ENCODE measurements at places on chromosomes 2 and 18.

- DNase-seq = no peak
Observed at GRCh38 chr2:33032245-33032644, 85.5 kb downstream of the LTBP1 start.

DNA sequence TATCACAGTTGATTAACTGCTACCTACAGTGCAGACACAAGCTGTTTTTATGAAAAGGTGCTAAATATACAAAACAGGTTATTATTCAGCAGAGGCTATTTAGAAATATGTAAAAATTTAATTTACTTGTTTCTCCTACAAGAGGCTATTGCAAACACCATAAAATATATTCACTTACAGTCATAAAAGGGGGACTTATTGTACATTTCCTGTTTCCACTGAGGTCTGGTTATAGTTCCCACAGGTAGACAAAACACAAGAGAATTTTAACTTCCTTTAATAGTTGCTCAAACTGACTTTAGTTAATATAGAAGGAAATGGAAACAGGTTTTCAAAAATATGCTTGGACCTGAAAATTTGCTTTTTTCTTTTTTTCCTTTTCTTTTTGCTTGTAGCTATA lies 40.0 kb upstream of the FRZB start:
- DNase-seq = no peak

GRCh38 chr2:103028181-103028580 lies 266.4 kb downstream of the TMEM182 start:
- DNase-seq = no peak

- DNase-seq = no peak
Observed at GRCh38 chr2:140624200-140624599, 1506.6 kb downstream of the LRP1B start.

GRCh38 chr2:171210864-171211431 lies 50.3 kb upstream of the TLK1 start:
- DNase-seq = no peak

DNA sequence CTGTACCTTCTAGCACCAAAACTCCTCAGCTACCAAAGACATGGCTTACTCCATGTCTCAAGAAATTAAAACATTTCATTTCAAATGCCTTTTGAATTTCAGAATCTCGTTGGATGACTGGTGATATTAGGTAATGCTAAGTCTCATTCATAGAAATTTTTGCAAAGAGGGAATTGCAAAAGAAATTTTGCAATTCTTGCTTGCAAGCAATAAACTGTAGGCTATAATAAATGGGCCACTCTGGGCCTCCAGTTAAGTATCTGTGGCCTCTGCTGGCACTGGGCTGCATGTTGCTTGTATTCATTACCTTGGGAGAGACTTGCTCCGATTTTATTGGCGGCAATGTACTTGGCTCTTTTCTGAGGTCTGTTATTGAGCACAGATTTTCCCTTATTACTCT lies 2.8 kb upstream of the LCLAT1 start:
- DNase-seq = no peak

DNA sequence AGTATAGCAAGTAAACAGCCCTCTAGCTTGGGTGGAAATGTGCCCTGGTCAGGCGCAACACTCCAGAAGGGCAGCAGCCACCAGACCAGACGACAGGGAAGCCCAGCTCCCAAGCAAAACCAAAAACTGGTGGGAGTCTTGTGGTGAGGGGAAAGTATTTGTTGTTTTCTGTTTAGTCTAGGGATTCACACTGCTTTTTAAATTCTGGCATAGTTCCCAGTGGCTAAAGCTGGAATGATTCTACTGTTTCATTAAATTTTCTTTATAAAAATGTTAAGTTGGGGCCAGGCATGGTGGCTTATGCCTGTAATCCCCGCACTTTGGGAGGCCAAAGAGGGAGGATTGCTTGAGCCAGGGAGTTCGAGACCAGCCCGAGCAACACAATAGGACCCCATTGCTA lies 38.5 kb downstream of the MERTK start:
- no peak for DNase-seq

- DNase-seq = no peak
Observed at GRCh38 chr2:15756882-15757819, 165.5 kb downstream of the DDX1 start.

GRCh38 chr18:11587846-11588245 lies 21.6 kb upstream of the SLC35G4 start:
- DNase-seq = no peak

GRCh38 chr2:230910546-230911177 lies 14.4 kb downstream of the GPR55 start:
- no peak for DNase-seq

GRCh38 chr2:195162918-195163317 lies 494.1 kb upstream of the SLC39A10 start:
- no peak for DNase-seq

GRCh38 chr2:234565842-234566619 lies 69.2 kb upstream of the ARL4C start:
- no peak for DNase-seq

DNA sequence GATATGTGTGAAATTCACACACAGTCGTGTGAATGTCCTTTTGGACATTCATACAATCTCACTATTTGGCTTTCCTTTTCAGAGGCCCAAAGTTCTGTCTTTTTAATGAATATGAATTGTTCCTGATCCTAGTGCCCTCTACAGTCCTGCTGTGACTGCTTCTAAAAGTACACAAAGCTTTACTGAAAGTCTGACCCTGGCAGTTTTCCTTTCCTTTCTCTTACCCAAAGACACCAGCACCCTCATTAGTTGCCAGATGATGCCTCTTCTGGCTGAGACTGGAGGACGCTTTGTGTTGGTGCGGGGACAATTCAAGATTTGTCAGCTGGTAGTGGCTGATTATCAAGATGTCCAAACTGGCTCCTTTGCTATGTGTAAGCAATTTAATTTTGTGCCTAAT lies 81.8 kb upstream of the CDCA7 start:
- DNase-seq = no peak

DNA sequence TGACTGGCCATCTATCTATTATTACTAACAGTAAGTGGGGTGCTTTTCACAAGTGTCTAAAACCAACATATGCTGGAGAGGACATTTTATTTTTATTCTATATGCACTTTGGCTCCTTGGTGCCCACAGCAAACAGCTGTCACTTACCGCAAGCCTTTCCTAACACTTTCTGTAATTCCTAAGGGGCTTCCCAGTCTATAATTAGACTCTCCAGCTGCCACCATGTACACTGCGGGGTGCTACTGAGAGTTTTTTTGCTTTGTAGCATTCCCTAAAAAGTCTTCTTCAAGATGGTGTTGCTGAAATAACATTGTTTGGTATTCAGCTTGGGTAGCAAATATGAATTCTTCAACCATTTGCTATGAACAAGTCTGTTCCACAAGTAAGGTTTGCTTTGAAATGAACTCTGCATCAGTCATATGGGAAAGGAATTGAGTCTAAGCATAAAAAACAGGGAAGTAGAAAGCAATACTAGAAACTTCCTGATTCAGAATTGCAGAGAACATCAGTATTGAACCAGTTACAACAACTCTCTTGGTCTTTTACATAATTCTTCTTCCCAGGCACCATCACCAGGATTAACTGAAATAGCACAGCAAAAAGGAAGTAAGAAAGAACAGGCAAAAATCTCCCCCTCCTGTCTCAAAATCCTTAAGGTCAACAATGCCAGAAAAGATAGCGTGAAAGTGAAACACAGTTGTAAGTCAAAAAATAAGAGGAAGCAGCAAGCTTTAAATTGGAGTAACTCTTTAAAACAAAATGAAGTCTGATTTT lies 28.6 kb downstream of the EPB41L3 start:
- no peak for DNase-seq

- no peak for DNase-seq
Observed at GRCh38 chr2:126224776-126225175, 431.2 kb upstream of the GYPC start.

DNA sequence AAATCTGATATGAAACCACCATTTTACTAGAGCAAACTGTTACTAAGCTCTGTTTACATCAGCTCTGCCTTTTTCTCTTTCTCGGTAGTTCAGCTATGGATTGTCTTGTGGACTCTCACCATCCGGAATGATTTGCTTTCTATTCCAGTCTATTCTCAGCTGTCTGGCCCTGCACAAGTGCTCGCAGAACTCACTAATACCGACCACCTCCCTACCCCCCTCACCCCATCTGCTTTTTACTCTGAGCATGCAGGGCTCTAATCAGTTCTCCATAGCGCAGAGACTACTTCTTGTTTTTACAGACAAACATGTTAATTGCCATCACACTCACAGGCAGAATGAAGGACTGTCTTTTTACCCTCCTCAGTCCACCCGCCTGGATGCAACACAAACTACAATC lies 180.7 kb upstream of the POU3F3 start:
- no peak for DNase-seq

DNA sequence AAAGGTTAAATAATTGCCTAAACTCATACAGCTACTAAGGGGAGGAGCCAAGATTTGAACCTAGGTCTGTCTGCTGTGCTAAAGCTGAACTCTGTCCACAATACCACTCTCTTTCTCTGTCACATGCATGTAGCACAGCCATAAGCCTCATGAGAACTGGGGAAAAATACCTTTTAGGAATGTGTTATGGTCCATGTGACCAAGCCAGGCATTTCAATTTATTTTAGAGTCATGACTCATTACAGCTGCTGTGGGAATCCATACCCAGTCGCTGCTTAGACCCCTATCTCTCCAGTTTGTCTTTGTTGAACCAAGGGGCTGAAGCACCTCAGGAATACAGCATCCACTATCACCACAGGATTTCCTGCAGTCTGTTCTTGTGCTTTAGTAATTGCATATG lies 200.0 kb upstream of the SIX3 start:
- no peak for DNase-seq

DNA sequence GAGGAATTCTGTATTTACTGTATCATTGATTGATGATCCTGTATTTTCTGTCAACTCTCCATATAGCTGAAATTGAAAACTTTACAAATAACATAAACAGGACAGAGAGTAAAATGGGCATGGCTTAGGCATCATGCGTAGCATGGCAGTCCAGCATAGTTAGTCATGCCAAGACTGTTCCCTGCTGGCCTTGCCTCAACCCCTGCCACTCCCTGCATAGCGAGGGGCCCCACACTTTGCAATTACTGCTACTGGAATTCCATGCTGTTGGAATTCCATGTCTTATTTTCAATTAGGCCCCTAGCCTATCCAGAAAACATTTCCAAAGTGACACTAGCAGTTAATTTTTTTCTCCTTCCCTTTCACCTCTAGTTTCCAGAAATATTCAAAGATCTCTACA lies 15.1 kb upstream of the SOX11 start:
- DNase-seq = no peak

DNA sequence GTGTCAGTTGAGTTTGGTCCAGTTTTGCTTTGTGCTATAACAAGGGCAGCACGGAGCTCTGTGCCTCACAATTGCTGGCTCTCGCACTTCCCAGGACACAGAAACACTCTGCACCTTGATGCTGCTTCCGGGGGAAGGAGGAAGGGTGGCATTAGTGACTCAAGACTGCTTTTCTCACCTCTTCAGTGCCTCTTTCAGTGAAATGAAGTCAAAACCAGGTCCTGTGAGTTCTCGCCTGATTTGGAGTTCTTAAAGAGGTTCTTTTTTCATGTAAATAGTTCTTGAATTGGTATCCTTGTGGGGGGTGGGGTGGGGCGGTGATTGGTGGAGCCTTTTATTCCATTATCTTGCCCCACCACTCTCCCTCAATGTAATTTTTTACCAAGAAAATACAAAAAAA lies 91.5 kb upstream of the MYT1L start:
- DNase-seq = no peak

DNA sequence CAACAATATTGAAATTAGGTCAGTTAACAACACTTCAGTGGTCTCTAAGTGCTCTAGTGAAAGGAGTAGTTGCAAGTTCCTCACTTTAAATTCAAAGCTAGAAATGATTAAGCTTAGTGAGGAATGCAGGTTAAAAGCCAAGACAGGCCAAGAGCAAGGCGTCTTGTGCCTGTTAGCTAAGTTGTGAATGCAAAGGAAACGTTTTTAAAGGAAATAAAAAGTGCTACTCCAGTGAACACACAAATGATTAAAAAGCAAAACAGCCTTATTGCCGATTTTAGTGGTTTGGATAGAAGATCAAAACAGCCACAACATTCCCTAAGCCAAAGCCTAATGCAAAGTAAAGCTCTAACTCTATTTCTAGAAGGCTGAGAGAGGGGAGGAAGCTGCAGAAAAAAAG lies 44.7 kb downstream of the ANTXR1 start:
- no peak for DNase-seq

DNA sequence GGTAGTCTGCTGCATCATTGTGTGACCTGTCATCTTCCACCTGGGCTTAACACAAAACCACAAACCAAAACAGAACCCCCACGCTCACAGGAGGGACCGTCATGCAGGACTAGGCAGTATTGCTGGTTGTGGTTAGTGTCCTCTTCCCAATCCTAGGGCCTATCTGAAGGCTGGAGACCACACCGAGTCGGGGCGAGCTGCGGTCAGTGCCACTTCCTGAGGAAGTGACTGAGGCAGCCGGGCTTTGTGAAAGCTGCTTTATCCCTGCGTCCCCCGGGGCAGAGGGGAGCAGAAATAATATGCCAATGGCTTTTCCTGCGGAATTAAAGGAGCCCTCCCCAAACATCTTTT lies 22.9 kb downstream of the ZNF532 start:
- DNase-seq = peak; percentile 20

GRCh38 chr2:236179236-236180075 lies 11.3 kb upstream of the GBX2 start:
- DNase-seq = no peak

DNA sequence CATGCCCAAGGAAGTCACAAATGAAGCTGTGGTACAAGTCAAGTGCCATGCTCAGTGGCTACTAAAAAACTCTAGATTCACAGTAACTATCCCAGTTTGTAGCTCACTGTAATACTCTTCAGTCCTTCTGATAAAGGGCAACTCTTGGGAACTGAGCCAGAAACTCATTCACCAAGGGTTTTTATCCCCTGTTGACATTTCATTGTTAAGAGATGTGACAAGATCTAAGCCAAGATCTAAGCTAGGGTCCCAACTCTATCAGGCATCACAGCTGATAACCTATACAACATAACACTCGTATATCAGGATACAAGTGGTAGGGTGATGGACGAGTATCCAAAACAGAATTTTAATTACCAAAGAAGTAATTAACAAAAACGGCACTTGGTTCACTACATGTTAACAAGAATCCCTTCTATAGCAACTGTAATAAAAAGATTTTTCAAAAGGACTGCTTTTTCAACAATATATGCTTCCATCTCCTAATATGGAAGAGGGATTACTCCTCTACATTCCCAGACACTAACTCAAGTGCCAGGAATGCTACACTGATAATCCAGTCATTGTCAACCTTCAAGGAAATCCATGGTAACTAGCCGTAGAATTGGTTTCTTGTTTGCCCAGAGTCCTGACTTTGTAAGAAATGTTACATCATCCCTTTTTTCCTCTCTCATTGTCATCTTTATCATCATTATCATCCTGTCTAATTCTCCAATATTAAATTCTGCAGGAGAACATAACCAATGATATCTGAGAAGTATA lies 111.7 kb downstream of the CDH2 start:
- DNase-seq = no peak

GRCh38 chr2:85015653-85016360 lies 44.8 kb downstream of the KCMF1 start:
- DNase-seq = no peak

DNA sequence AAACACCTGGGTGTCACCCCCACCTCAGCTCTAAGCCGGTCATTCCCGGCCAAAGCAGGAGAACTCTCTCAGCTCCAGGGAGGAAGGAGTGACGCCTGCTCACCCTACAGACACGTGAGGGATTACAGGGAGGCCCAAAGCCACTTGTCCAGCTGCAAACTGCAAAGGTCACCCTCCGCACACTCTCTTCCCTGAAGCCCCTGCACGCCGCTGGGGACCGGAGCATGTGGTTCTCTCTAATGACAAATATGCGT lies 108.0 kb upstream of the ID2 start:
- no peak for DNase-seq

- DNase-seq = no peak
Observed at GRCh38 chr2:119846021-119846420, 86.3 kb downstream of the PTPN4 start.

GRCh38 chr2:236776695-236777251 lies 207.1 kb downstream of the ACKR3 start:
- no peak for DNase-seq
